Cardiac fibroblast (primary cell): ENCODE measurements at places on chromosomes 7 and 10.

- DNase-seq = peak; percentile 98
These were observed 108.1 kb upstream of the AGR3 start for GRCh38 chr7:16989811-16990413.

DNA sequence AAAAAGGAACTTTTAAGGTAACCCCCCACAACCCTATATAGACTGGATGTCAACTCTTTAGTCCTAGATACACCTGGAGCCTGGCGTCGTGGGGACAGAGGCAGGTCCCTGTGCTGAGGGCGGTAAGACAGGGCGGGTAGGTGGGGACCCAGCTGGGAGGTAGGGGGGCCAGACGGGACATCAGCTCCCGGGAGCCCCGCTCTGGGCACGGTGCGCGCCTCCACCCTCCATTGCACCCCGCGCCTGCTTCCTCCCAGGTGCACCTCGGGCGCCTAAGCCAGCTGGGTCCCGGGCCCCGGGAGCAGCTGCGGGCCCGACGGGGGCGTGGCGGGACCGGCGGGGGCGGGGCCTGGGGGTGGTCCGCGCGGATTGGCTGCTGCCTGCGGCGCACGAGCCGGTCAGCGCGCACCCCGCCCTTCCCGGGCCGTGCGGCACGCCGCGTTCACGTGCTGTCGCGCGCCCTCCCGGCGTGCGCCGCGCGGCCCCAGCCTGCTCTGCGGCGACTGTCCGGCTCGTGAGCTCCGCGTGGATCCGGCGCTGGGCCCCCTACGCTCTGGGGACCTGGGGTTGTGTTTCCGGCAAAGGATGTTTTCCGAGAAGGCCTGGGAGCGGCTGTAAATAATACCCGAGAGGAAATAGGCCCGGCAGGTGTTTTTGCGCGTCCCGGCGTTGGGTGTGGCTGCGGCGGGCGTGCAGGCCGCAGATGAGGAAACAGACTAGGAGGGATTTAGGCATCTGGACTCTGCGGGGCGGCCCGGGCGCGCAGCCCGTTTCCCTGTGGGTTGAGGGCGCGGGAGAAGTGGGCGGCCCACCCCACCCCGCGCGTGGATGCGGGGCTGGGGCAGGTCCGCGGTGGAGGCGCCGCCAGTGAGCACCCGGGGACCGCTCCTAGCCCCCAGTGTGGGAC lies 39.1 kb upstream of the PFKFB3 start:
- peak; percentile 84 for DNase-seq

GRCh38 chr10:104332243-104333031 lies 5.8 kb downstream of the ITPRIP start:
- peak; percentile 36 for DNase-seq

DNA sequence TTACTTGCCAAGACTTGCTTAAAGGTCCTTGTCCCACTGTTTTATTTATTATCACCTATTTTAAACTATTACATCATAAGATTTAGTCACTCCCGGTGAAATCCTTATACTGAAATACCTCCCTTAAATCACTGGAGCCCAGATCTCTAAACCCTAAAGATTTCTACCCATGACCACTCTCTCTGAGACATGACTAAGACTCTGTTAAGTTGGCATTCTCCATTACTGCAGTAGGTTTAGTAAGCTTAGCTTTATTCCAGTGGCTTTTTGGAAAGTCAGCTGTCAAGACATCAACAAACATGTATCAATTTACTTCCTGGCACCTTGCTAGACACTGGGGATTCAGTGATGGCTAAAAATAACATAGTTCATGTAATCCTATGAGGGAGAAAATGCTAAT lies 874.2 kb downstream of the KCNMA1 start:
- DNase-seq = no peak

GRCh38 chr10:28503114-28503513 lies 29.8 kb upstream of the WAC start:
- peak; percentile 8 for DNase-seq

GRCh38 chr7:116521046-116521664 lies 3.7 kb upstream of the CAV1 start:
- peak; percentile 71 for DNase-seq

- no peak for DNase-seq
These were observed 192.0 kb downstream of the ADAM12 start for GRCh38 chr10:126196281-126196680.

DNA sequence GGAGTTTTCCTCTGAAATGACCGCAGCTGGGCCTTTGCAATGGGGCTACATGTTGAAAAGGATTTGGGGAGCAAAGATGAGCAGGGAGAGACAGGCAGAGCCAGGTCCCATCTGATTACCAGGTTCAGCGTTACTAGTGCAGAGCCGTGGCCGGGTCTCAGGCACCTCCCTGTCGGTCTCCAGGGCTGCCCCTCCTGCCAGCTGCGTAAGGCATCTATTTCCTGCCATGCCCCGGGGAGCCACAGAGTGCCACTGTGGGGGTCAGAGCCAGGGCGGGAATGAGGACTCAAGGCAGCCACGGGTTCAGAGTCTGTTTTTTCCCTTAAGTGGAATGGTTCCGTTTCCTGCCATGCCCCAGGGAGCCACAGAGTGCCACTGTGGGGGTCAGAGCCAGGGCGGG lies 382.6 kb upstream of the SHH start:
- no peak for DNase-seq

DNA sequence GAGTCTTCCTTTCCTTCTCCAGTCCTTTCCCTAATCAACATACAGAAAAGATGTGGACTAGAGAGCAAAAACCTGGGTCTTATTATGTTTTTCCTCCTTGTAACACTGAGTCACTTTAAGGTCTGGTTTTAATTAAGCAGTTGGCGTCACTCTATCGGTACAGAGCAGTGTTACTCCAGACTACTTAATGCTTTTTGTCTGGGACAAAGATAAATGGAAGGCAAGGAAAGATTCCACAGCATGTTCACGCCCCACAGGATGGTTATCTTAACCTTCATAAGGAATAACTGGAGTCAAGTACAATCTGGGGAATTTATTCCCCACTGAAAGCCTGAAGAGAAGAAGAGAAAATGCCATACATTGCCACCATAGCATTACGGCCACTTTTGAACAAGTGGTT lies 145.7 kb downstream of the ELAPOR2 start:
- DNase-seq = peak; percentile 58

DNA sequence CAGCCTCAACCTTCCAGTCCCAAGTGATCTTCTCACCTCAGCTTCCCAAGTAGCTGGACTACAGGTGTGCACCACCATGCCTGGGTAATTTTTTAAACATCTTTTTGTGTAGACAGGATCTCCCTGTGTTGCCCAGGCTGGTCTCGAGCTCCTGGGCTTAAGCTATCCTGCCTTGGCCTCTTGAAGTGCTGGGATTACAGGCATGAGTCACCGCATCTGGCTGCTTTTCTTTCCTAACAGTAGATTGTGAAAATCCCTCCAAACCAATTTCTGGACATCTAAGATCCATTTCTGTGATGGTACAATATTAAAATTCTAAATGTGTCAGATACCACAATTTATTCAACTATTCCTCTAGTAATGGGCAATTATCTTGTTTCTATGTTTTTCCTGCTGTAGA lies 38.7 kb downstream of the RAB18 start:
- peak; percentile 38 for DNase-seq

DNA sequence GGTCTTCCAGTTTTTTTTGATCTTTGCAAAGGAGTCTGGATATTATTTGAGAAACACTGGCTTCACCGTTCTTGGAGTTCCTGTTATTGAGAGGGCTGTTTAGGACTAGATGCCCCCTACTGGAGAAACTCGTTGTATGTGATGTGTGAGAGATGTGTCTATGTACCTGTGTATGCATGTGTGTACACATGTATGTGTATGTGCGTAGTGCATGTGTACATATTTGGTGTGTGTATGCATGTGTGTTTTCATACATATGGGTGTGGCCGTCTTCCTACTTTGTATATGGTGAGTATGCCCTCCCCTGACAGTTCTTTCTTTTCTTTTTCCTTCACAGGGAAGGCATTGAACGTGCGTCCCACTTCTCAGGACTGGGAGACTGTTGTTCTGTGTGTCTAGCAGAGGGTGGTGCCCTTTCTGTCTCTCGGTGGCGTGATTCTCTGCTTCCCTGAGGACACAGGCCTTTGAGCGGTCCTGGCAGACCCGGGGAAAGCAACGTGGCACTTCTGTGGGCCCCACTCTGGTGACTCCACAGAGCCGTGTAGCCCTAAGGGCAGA lies 3.0 kb upstream of the CALHM3 start:
- DNase-seq = peak; percentile 89

GRCh38 chr7:40156988-40157387 lies 22.2 kb downstream of the SUGCT start:
- DNase-seq = no peak

GRCh38 chr10:1362589-1363445 lies 306.6 kb downstream of the WDR37 start:
- no peak for DNase-seq

DNA sequence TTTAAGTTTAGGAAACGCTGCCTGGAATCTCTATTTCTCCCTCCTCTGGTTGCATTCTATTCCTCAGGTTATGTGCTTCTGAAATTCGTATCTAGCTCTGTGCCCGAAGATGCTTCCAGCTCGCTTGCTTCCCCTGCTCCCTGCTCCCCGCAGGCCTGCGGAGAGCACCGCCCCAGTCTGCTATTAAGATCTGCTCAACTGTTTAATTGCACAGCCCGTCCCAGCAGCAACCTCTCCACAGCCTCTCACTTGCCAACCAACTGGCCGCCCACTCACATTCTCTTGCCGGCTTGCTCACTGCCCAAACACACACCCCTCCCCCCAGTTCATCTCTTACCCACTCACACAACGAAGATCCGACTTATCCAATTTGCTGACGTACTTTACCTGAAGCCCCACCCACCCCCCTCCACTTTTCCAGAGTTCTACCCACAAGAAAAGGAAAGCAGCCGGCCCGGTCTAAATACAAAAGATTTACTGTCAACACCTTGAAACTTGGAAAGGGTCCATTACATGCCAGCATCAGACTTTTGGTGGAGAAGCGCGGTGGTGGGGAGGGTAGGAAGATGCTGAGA lies 167.3 kb upstream of the KLF14 start:
- DNase-seq = peak; percentile 92

DNA sequence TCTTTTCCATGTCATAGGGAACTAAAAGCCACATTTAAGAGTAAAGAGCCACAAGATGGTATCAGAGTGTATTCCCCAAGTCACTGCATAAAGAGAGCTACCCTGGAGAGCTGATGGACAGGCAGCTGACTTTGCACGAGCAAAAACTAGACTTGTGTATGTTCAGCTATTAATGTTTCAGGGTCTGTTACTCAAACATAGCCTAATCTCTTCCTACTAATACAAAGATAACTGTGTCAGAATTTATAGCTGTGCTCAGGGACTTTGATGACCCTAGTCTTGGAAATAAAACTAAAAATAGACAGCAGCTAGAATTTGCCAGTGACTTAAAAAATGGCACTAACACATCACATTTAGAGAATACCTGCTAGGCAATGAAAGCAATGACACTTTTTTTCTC lies 45.5 kb upstream of the LRRTM3 start:
- DNase-seq = no peak

- no peak for DNase-seq
These were observed 35.8 kb downstream of the ZFAND2A start for GRCh38 chr7:1124164-1124563.

- DNase-seq = no peak
These were observed 147.3 kb upstream of the PDE1C start for GRCh38 chr7:32217341-32218153.

- no peak for DNase-seq
These were observed 51.0 kb upstream of the ELN start for GRCh38 chr7:73976761-73977618.

GRCh38 chr7:36763132-36763816 lies 39.0 kb upstream of the AOAH start:
- DNase-seq = no peak

- no peak for DNase-seq
These were observed 326.2 kb upstream of the POT1 start for GRCh38 chr7:125255810-125256209.

DNA sequence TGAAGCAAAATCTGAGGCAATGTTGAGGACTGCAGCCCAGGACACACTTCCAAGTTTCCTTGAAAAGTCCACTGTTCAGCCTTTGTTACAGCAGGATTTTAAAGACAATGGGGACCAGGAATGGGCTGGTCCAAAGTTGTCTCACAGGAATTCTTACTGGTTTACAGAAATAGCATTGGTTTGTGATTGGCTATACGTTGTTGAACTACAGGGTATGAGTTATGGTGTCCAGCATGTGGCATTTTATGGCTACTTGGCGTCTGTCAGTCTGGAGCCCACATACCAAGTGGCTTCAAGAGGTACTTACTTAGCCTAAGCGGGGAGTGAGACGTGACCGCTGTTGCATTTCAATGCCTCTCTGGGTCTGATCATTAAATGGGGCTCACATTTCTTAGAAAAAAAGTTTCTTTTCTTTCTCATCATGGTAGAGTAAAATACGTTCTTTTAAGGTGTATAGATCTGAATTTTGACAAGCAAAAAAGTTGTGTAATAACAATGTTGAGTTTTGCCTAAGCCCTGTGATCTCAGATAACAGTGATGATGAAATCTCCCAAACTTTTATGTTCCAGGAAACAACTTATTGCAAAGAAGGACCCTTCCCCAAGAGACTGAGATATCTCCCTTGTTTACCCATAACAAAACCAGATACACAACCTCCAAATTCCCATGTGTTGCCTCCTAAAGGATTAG lies 100.0 kb upstream of the TRIM24 start:
- no peak for DNase-seq

GRCh38 chr7:115479448-115479847 lies 551.1 kb downstream of the TFEC start:
- no peak for DNase-seq

GRCh38 chr7:12866207-12866606 lies 178.8 kb downstream of the ARL4A start:
- DNase-seq = no peak

DNA sequence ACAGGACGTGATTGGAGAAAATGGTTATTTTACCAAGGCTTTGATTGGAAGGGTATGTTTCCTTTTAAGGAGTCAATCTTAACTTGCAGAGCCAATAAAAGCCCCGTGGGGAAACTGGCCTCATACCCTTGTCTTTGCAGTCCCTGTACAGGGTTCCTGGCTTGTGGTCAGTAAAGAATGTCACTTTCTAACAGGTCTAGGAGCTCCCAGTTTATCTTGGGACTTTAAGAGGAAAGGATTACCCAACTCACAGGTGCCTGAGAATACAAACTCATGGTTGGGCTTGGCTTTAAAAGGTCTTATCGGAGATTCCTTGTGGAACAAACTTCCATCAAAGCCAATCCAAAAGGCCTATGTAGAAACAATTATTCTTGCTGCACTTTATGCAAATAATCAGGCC lies 221.8 kb downstream of the PHF14 start:
- DNase-seq = no peak

- DNase-seq = no peak
These were observed 13.4 kb downstream of the HIP1 start for GRCh38 chr7:75725306-75725705.

- DNase-seq = peak; percentile 96
These were observed 91.0 kb upstream of the KMT2E start for GRCh38 chr7:104923010-104923421.
